ENCODE measurements at places on chromosomes 1 and 21.

DNA sequence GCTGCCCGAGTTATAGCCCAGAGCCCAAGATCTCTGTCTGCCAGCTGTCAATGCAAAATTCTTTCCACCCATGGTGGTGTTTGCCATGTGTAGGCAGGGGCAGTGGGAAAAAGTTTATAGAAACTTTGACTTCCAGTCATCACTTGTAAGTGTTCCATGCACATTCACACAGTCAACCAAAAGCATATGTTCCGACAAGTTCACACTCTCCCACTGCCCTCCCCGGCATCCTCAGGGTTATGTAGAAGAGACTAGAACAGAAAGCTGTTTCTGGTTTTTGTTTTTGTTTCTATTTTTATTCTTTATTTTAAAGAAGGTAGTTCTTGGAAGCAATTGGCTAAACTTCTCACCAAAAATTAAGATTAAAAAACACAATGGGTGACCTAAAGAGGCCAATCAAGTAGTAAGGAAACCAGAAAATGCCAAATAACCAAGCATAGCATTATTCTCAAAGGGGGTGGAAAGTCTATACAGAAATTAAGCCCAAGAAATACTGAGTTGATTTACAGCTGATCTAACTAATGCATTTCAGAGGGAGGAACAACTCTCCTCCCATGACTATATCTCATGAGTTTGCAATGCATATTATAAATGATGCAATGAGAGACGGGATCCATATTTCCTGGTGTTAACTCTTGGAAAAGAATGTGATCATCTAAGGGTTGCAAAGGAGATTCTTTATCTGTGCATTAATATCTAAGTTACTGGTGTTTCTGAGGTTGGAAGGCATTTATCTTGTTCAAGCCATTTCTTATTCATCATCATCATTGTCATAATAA is 91.5 kb upstream of the ETS2 start:
- no peak for DNase-seq

DNA sequence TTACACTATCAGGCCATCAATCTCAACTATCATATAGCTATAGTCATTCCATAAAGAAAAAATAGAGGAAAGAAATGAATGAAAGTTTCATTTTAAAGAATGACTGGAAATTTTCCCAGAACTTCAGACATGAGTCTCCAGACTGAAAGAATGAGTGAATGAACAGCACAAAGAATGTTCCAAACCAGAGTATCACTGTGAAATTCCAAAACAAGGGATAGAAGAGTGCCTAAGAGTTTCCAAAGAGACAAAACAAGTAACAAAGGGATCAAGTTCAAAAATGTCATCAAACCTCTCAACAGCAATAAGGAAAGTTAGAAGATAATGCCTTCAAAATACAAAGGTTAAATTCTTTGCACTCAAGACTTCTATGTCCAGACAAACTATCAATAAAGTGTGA is 114.9 kb downstream of the DENND1B start:
- DNase-seq = no peak

DNA sequence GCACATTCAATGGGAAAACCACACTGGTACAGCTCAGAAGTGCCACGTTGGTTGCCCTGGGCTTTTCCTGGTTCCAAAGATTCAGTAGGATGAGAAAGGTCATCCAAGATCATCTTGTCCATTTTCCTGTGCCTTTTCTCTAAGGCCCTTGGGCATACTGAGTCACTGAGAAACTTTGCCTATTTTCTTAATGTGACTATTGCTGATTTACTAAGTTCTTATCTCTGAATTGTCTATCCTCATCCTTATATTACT is 57.2 kb upstream of the HSD17B7 start:
- DNase-seq = no peak

GRCh38 chr1:2631136-2632050 is 1.4 kb downstream of the MMEL1 start:
- no peak for DNase-seq

GRCh38 chr1:41627491-41628280 is 143.2 kb upstream of the EDN2 start:
- DNase-seq = no peak

GRCh38 chr21:33751120-33751519 is 108.8 kb downstream of the ITSN1 start:
- no peak for DNase-seq

- DNase-seq = no peak
Observed at GRCh38 chr1:243409284-243409683, 153.4 kb downstream of the SDCCAG8 start.

Data from activated CD4-positive, alpha-beta T cell treated with anti-CD3 and anti-CD28 coated beads for 4 hours (primary cell).